ENCODE measurements at places on chromosomes 16 and 17. TPM values are rescaled to one million over a fixed set of nuclear protein-coding genes. Genes with fewer than 3 reads are reported as not detected.

CDRT4 gene
- not detected for total RNA-seq

METTL16 gene
- 23.5 TPM for total RNA-seq

- peaks cover 2% of the 10 kb centered on the region for H3K4me1 ChIP-seq
- no peak overlapping the region for H3K4me3 ChIP-seq
- no peak overlapping the region for H3K27ac ChIP-seq
- no peak for DNase-seq
- H3K36me3 ChIP-seq, result peaks cover 28% of the 10 kb centered on the region
Measured at GRCh38 chr17:62676952-62677596, 49.6 kb downstream of the MRC2 start.

GRCh38 chr17:4001048-4001590 is 36.9 kb upstream of the ATP2A3 start:
- H3K4me1 ChIP-seq, result peaks cover 34% of the 10 kb centered on the region
- peaks cover 13% of the 10 kb centered on the region for H3K36me3 ChIP-seq
- no peak for DNase-seq
- H3K27me3 ChIP-seq, result no peaks in the 10 kb centered on the region
- H3K27ac ChIP-seq, result no peak overlapping the region
- H3K4me3 ChIP-seq, result no peak overlapping the region

DNA sequence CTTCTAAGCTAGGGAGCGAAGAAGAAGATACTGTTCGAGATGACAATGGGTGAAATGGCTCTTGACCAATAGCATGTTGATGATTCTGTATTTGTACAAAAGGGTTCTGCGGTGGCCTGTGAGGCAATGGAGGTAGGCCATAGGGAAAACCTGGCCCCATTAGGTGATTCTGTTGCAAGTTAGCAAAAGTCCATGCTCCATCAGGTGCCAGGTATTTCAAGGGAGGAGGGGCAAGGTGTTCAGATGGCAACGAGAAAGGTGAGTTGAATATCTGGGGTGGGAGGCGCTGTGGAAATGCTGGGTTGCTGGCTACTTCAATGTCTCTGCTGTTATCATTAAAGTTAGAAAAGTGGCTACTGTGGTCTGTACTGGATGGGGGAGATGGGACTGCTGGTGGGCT is 62.8 kb downstream of the CACNG1 start:
- no peak overlapping the region for H3K4me3 ChIP-seq
- no peak overlapping the region for H3K27ac ChIP-seq

ACSM5 gene
- 1.8 TPM for total RNA-seq

RND2 gene
- total RNA-seq, result 1.2 TPM

DHX8 gene
- 9.8 TPM for total RNA-seq

- no peak overlapping the region for H3K27ac ChIP-seq
- H3K4me1 ChIP-seq, result peaks cover 15% of the 10 kb centered on the region
- no peak overlapping the region for H3K4me3 ChIP-seq
- H3K27me3 ChIP-seq, result no peaks in the 10 kb centered on the region
Measured at GRCh38 chr16:81939164-81940056, 71.9 kb downstream of the SDR42E1 start.

DNA sequence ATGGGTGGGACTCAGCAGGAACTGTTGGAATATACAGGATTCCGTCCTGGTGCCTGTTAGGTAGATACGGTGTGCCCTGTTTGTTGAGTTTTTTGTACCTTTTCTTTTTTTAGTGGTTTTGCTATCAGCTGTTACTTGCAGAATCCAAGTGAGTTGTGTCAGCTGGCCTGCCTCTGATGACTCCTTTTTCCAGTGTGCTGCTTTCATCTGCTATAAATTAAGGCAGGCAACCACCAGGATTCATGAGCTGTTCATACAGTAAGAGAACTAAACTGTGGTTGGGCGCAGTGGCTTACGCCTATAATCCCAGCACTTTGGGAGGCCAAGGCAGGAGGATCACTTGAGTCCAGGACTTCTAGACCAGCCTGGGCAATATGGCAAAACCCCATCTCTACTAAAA is 79.9 kb downstream of the WNT3 start:
- H3K4me3 ChIP-seq, result no peak overlapping the region
- H3K36me3 ChIP-seq, result peaks cover 12% of the 10 kb centered on the region
- no peak overlapping the region for H3K27ac ChIP-seq
- H3K4me1 ChIP-seq, result peaks cover 10% of the 10 kb centered on the region
- DNase-seq, result no peak
- no peaks in the 10 kb centered on the region for H3K27me3 ChIP-seq

- H3K27ac ChIP-seq, result no peak overlapping the region
- no peaks in the 10 kb centered on the region for H3K27me3 ChIP-seq
- no peak for DNase-seq
- H3K4me1 ChIP-seq, result peaks cover 39% of the 10 kb centered on the region
- peaks cover 45% of the 10 kb centered on the region for H3K36me3 ChIP-seq
Measured at GRCh38 chr16:4261557-4262172, 11.2 kb downstream of the TFAP4 start.
